NCI-H1694 treated with DMSO at 0.1 percent for 48 hours (cell line): ENCODE measurements at places on chromosomes 2 and 18.

DNA sequence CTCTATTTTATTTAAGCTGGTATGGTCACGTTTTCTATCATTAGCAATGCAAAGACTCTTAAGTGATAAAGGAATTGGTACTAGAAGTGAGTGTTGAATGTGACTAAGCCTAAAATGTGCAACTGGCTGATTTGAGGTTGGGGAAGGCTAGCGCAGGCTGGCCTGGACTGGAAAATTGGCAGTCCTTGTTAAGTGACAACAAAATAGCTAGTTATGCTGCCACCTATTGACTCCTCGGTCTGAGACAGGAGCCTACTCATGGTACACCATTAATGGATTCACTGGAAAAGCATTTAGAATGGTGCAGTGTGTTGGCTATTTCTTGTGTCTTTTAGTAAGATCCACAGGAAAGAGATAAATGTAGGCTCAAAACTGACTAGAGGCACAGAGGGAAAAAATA lies 5.7 kb upstream of the WIPF1 start:
- DNase-seq = peak; percentile 87

DNA sequence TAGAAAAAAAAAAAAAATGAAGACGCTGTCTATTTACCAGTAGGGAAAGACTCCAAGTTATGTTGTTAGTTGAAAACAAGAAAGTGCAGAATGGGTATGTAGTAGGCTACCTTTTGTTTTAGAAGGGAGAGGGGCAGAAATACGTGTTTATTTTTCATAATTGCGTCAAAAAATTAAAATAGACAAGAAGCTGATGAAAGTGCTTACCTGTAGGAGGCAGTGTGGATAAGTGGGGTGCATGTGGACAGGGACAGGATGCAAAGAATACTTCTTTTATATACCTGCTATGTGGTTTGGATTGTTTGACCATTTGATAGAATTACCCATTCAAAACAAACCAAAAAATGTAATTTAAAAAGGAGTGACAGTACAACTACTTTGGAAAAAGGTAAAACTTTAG lies 3.0 kb upstream of the GCG start:
- no peak for DNase-seq

DNA sequence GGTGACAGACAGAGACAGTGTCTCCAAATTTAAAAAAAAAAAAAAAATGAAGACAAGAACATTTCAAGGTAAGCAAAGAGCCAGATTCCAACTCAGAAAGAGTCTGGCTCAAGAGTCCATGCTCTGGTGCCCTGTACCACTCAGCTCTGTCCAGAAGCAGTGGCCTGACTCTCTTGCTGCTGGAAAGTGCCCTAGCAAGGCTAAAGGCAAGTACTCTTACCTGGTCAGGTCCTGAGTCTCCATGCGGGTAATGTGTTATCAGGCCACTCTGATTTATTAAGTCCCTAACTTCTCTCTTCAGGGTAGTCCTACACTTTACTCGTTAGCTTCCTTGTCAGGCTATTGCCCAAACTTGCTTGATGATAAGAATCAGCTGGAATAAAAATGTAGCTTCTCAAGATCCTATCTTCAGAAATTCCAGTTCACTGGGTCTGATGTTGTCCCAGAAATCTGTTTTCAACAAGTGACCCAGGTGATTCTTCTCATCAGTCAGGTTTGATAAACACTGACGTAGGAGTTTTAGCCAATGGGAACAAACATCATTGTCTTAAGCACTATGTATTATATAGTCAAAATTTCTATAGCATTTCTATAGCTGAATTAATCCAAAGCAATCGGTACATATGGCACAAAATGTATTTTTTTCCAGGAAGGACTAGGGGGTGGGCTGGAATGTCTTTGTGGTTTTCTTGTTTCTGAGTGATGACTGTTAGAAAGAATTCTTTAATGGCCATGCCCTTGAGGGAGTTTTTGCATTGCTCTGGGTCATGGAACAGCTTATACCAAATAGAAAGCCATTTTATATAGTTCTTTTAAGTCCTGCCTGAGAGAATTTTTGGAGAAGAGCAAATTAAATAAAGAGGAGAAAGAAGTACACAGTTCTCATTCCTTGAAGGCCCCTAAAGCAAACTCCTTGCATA lies 139.9 kb upstream of the DNMT3A start:
- DNase-seq = no peak

DNA sequence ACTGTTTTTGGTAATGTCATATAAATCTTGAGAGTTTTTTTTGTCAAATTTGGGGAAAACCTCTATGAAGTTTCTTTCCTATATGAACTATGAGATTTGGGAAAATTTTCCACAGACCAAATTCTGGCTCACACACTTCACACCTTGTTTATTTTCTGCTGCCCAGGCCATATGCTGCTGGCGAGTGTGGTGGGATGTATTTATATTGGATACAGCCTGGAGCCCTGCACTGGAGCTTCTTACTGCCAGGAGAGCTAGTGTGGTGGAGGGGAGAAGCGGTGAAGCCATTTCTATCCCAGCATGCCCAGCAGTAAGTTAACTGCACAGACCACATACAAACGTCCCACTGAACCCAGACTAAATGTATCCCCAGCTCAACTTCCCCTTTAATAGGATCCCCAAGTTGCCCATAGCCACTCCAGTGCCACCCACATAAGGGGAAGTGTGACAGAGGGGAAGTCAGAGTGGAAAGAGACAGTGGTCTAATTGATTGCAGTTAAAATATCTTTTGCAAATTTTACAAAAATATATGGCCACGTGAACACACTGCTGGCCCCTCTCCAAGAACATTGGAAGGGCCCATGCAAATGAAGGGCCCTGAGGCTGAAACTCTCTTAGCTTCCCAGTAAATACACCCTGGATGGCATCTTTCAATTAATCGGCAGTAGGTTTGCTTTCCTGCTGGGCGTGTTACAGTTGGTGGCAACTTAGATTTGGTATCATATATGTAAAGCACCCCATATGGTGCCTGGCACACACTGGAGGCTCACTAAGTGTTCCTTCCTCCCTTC lies 146.6 kb upstream of the ITGA6 start:
- peak; percentile 37 for DNase-seq

GRCh38 chr2:20436716-20437470 lies 10.0 kb upstream of the RHOB start:
- DNase-seq = no peak

DNA sequence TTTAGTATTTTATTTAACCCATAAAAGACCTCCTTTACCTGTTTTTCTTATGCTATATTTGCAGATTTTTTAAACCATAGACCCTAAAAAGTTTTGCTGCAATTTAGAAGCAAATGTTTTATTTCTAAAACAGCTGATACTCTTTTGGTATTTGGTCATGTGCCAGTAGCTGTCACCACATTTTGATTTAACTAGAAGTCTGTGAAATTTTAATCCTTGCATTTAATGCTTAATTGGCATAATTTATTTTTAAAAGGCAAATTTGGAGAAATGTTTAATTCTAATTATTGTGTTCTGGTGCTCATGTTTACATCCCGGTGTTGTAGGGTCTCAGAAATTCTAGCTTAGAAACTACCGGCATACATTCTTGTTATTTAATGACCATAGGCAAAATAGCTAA lies 111.8 kb downstream of the TTC27 start:
- DNase-seq = no peak

- no peak for DNase-seq
Observed at GRCh38 chr2:207416111-207416510, 113.7 kb upstream of the CREB1 start.

GRCh38 chr2:139814458-139814857 lies 1034.3 kb upstream of the NXPH2 start:
- no peak for DNase-seq

DNA sequence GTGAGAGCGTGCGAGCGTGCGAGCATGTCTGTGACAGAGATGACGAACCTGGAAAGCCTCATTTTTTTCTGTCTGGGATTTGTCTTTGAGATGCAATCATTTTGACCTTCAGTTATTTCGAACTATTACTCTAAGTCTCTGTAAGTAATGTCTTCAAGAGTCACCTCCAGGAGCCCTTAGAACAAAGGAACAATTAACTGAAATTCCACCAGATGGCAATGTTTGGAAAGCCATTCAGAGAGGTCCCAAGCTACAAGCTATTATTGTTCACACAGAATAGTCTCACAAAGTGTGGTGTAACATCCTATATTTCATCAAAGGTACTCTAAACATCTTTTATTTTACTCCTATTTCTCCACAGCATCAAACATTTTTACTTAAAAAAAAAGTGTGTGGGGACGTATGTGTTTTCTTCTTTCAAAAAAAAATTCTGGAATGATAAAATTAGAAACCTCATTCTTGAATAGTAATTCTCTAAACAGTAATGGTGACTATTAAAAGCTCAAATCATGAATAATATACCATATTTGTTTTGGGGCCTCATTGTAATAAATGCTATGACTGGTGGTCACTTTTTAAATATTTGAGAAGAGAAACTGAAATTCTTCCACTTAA lies 35.1 kb upstream of the MAPRE2 start:
- peak; percentile 45 for DNase-seq

- no peak for DNase-seq
Observed at GRCh38 chr18:23498117-23498516, 5.2 kb upstream of the RMC1 start.

- DNase-seq = no peak
Observed at GRCh38 chr2:98453531-98453930, 8.9 kb downstream of the INPP4A start.

DNA sequence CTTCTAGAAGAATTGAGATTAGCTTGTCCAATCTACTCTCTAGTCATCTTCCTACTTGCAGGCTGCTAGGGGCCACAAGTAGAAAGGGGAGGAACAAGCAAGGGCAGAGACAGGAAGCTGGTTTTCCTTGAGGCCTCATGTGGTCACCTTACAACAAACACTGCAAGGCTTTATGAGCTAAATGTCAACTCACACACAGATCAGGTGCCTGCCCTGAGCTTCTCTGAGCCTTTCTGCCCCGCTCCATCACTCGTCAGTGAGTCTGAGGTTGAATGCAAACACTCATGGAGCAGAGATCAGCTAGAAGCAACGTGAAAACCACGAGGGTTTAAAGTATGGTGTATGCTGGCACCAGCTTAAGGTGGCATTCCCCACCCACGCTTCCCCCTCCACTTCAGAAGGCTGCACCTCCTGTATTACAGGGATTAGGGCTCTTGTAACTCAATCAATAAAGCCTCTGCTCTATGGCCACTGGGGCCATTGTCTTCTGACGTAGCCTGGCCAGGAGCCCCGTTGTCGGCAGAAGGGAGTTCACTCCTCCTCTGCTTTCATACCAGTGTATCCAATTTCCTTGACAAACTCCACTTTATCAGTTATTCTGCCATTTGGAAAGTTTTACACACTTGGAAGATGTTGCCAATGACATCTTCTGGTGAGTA lies 5.4 kb upstream of the CRYGC start:
- DNase-seq = no peak

DNA sequence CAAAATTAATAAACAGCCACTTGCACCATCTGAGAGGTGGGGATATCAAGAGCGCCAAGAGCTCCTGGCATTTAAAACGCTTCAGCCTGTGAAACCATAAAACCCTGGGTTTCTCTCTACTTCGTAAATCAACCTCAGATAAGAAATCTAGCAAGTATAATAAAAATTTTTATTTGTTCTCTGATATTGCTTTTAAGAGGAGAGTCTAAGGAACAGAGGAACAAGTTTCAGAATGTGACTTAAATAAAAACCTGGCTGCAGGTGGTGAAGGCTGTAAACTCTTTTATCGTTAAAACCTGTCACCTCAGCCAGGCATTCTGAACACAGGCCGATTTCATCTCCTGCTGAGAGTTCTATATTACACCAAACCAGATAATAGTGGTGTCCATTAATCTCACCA lies 9.9 kb downstream of the DYTN start:
- no peak for DNase-seq

DNA sequence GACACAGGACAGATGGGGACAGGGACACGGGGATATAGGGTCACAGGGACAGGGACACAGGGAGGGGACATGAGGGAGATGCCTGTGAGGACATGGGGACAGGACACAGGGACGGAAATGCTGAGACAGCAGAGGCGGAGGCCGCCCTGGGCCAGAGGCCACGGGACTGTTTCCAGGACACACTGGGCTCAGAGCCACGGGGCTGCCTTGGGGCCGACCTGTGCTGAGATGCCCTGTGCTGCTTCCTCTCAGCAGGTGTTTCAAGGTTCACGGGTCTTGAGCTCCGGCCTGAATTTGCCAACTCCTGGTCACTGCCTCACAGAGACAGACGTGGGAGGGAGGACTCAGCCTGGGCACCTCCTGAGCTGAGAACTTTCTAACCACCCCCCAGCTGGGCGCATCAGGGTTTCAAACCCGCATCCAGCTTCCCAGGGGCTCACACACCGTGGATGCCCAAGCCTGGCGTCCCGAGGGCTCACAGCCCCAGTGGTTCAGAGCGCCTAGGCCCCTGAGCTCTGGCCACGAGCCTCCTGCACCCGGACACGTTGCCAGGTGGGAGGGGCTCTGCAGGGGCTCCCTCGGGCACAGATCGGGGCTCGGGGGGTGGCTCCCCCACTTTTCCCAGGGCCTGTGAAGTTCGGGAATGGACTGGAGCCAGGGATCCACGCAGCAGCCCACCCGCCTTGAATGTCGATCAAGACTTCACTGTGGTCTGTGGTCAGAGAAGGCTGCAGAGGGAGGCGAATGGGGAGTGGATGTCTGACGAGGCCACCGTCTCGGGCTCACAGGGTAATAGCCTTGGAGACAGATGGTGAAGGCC lies 64.1 kb downstream of the SLC66A2 start:
- no peak for DNase-seq

DNA sequence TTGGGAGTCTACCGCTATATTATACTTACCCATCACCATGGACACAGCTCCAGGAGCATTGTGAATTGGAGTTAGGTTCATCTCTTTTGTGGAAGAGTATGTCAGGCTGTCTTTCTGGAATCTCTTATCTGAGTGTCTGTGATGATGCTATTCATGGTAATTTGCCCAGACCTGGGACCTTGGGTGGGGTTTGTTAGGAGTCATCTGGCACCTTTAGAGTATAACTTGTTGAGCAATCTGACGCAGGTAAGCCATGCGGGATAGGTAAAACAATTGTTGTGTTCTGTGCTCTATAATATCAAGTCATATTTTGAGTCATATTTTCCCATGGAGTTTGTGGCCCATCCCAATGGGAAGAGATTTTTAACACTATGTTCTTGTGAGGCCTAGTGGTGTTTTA lies 49.7 kb upstream of the MAPRE2 start:
- DNase-seq = no peak

DNA sequence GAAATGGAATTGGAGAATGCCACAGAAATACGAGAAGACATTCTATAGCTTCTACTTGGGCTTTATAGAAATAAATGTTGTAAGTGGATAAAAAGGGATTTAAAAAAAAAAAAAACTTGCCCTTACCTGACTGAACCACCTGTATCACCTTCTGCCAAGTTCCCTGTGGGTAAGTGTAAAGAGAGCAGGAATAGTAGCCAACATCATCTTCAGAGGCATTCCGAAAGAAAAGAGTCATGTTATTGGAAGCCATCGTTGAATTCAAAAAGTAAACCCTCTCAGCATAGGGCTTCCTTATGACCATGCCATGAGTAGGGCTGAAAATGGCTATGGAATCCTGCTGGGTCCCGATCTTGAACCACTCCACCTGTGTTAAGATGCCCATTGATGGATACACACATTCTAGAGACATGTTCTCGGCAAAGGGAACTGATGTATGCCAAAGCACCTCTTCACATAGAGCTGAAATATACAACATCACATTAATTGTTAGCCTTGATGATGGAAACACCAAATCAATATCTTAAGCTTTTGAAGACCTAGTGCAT lies 991 bp downstream of the CD226 start:
- no peak for DNase-seq

GRCh38 chr2:37679072-37679695 lies 7.7 kb upstream of the CDC42EP3 start:
- DNase-seq = no peak

GRCh38 chr2:12430407-12431133 lies 286.2 kb upstream of the TRIB2 start:
- DNase-seq = no peak

- DNase-seq = no peak
Observed at GRCh38 chr2:168365094-168365621, 90.9 kb upstream of the CERS6 start.

- no peak for DNase-seq
Observed at GRCh38 chr18:34741401-34741800, 31.3 kb downstream of the DTNA start.
